ENCODE measurements at places on chromosomes 13 and 19.

DNA sequence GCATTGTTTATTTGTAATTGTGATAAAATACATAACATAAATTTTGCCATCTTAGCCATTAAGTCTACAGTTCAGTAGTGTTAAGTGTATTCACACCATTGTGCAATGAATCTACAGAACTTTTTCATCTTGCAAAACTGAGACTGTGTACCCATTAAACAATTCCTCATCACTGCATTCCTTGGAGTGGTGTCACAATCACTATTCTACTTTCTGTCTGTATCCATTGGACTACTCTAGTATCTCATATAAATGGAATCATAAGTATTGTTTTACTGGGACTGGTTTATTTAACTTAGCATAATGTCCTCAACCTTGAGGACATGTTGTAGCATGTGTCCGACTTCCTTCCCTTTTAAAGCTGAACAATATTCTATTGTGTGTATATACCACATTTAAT is 36.8 kb downstream of the UFM1 start:
- no peak for DNase-seq

GRCh38 chr13:111472559-111473460 is 152.4 kb downstream of the TEX29 start:
- DNase-seq = no peak

DNA sequence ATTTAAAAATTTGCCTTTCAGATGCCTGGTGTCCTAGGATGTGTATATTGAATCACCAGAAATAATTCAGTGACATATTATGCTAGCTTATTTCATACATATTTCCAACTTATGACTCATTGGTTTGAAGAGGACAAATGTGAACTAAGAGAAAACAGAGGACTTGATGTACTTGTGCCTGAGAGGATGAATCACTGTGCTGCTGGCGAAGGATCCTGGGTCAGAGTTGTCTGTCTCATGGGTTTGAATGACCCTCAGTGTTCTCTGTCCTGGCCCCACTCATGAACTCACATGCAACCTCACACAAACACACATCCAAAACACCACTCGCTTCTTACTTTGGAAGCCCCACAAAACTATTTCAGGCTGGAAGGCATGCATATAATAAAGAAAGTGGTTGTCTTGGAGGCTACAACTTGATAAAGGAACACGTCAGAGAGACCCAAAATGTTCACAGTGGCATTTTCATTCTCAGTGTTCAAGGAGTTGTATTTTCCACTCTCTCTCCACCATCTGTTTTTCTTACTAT is 129.0 kb upstream of the SPRY2 start:
- DNase-seq = no peak

DNA sequence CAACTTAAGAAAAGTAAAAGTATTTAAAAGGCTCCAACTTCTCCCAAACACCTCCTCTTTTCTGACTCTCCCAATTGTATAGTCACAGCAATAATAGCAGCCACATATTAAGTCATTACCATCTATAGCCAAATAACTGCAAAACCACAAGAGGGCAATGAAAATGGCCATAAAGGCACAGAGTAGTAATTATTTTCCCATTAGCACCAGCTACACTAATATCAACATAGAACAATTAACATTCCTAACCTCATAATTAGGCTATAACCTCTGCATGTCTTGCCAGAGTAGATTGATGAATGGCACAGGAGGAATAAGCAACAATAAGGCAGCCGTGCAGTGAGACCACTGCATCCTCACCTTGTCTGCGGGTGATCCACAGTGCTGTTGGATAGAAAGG is 226.4 kb upstream of the SERP2 start:
- no peak for DNase-seq

GRCh38 chr19:50501186-50501567 is 9.8 kb downstream of the JOSD2 start:
- no peak for DNase-seq

GRCh38 chr13:80039000-80039399 is 301.9 kb downstream of the SPRY2 start:
- no peak for DNase-seq

DNA sequence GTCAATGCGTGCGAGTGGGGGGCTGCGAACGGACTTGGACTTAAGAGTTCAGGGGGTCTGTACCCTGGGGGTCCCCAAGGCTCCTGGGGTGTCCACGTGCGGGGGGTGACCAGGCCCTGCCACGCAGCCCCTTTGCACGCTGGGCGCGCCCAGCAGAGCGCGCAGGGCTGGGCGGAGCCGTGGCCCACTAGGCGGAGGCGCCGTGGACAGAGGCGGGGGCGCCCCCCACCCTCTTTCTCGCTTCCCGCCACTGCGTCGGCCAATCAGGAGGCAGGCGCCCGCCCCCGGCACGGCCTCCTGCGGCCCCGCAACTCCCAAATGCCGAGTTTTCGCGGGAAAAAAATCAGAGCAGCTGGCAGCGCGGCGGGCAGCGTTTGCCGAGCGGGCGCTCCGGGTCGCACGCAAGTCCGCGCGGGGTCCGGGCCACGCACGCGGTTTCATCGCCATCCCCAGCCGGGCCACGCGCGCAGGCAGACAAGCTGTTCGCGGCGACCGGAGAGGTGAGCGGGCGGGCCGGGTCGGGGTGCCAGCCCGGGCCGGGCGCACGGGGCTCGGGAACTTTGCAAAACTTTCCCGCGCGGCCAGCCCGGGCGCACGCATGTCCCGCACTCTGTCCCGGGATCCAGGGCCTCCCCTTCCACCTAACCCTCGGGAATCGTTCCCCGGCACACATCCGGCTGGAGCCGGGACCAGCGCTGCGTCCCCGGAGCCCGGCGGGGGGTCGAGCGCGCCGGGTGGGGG is at the start of gene UHRF1:
UHRF1 (plus strand) TSS at position 346 of the 741 bp plus-strand sequence. CDS start 1,385 bp downstream, outside the sequence.
- DNase-seq = peak; percentile 72

GRCh38 chr19:8530061-8530679 is 16.2 kb upstream of the ZNF414 start:
- DNase-seq = no peak

DNA sequence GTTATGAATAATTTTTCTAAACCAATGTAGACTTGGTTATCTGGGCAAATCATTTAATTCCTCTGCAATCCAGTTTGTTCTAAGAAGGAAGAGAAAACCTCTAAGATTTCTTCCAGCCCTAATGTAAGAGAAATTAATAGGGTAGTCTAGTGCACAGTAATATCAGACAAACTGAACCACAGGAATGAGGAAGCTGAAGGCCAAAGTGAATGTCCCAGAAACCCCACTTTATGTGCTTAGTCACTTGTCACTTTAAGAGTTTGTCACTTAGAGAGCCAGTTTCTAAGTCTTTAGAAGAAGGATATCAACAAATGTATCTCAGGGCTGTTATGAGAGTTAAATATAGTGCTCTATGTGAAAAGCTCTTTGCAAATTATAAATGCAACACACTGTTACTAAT is 750.6 kb downstream of the DIAPH3 start:
- no peak for DNase-seq

DNA sequence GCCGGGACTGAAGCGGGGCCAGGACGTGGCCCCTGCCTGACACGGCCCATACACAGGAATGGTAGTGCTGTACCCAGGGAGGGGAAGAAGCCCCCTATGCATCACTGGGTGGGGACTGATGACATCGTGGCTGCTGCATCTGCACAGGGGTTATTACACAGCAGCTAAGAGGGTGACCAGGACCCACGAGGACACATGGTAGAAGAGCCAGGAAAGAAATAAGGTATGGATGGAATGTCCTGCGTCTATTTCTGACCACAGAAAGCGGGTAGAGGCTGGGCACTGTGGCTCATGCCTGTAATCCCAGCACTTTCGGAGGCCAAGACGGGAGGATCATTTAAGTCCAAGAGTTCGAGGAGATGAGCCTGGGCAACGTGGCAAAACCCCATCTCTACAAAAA is 24.1 kb downstream of the DCAF15 start:
- DNase-seq = no peak

GRCh38 chr19:50203281-50204080 is at the start of gene MYH14:
Gene MYH14, plus strand, starts transcription at chr19:50203622. Its CDS starts 6,744 bp downstream, at chr19:50210366.
- DNase-seq = peak; percentile 21
